Activated naive CD8-positive, alpha-beta T cell treated with anti-CD3 and anti-CD28 coated beads for 36 hours (primary cell): ENCODE measurements at places on chromosomes 4 and X.

DNA sequence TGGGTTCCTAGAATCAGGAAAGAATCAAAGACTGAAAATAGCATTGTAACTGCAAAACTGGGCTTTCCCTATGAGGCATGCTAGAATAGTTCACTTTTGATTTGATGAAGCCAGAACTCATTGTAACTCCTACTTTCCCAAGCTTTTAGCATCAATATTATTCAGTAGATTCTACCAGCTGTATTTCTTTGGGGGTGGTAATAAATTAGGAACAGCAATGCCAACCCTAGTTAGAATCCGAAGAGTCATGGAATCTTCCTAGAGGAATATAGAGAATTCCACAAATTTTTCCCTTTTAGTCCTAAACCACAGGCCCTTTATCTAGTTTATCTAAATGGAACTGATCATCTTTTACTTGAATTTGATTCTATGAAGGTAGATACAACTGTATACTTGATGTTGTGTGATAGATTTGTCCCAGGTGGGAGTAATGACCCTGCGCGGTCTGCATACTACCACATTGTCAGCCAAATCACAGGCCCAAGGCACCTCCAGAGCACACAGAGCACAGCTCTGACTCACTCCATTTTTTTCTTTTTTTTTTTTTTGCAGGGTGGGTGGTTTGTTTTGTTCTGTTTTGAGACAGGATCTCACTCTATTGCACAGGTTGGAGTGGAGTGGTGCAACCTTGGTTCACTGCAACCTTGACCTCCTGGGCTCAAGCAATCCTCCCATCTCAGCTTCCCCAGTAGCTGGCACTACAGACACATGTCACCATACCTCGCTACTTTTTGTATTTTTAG, 66.6 kb downstream of the EDNRA start:
- no peak overlapping the region for H3K27ac ChIP-seq
- H3K4me1 ChIP-seq: no peaks in the 10 kb centered on the region
- H3K27me3 ChIP-seq: no peaks in the 10 kb centered on the region

DNA sequence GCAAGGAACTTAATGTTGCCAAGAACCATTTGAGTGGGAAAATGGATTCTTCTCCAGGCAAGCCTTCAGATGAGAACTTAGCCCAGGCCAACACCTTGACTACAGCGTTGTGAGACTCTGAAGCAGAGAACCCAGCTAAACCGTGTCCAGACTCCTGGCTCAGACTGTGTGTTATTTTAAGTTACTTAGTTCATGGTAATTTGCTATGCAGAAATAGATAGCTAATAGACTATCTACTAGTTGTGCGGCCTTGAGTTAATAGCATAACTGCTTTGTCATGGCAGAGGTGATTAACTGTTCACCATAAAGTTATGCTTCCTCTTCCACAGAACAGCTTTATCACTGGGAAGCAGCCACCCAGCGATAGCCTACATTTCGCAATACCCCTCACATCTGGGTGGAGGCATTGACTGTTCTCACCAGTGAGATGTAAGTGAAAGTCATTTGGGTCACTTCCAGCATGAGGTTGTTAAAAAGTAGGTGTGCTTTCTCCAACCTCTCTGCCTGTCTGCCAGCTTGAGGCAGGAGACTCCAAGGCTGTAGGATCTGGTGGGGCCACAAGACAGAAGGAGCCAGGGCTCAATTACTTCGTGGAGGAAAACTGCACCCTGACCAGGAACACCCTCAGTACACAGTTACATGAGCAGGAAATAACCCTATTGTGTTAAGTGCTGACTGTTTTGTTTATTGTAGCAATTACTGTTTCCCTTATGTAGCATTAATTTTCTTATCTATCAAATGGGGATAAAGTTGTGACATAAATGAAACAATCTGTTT, 94.2 kb downstream of the GPAT3 start:
- no peak overlapping the region for H3K4me3 ChIP-seq
- H3K4me1 ChIP-seq: no peaks in the 10 kb centered on the region
- H3K27me3 ChIP-seq: peaks cover 15% of the 10 kb centered on the region
- no peak overlapping the region for H3K27ac ChIP-seq
- DNase-seq: no peak
- H3K36me3 ChIP-seq: no peaks in the 10 kb centered on the region

GRCh38 chr4:168524006-168524405, 27.2 kb downstream of the PALLD start:
- H3K27ac ChIP-seq: no peak overlapping the region
- no peak overlapping the region for H3K4me3 ChIP-seq
- no peaks in the 10 kb centered on the region for H3K36me3 ChIP-seq
- DNase-seq: no peak
- no peaks in the 10 kb centered on the region for H3K4me1 ChIP-seq

DNA sequence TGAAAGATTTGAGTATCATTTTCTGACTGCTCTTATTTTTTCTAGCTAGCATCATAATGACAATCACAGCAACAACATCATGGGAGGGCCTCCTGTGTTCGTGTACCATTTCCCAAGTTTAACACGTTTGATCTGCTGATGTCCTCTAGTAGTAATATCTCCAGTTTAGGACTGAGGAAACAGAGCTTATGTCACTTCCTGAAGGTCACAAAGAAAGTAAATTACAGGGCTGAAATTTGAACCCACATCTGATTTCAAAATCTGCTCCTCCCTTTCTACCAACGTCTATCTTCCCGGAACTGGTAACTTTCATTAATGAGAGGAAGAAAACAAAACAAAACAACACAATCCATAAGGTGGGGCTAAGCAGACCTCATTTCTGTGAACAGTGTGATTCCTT, 302.7 kb downstream of the PACRGL start:
- no peak overlapping the region for H3K4me3 ChIP-seq
- no peaks in the 10 kb centered on the region for H3K36me3 ChIP-seq
- no peak for DNase-seq
